ENCODE measurements at places on chromosomes 13 and 19.

- DNase-seq: no peak
Observed at GRCh38 chr19:18859676-18860301, 28.0 kb downstream of the UPF1 start.

GRCh38 chr19:7757358-7757757, 5.7 kb upstream of the CLEC4M start:
- DNase-seq: no peak

DNA sequence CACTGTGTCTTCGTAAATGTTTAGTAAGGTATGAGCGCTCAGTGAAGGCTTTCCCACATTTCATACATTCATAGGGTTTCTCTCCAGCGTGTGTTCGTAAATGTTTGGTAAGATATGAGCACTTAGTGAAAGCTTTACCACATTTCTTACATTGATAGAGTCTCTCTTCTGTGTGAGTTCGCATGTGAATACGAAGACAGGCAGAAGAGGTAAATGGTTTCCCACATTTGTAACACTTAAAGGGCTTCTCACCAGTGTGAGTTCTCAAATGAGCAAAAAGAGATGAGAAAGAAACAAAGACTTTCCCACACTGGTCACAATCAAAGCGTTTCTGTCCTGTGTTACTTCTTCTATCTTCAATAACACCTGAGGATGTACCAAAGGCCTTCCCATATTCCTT, 31.3 kb downstream of the ZNF560 start:
- DNase-seq: no peak

DNA sequence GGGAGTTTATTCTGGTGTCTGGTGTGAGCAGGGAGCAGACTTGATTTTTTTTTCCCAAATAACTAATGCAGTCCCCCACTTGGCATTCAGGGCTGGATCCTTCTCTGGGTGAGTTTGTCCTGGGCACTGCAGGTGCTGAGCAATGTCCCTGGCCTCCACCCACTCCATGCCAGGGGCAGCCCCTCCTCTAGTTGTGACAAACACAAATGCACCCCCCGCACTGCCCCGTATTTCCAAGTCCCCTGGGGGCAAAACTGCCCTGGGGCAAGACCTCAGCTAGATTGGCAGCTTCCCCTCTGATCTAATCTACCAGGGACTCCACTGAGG, 6.4 kb downstream of the MOB3A start:
- DNase-seq: no peak

- DNase-seq: no peak
Observed at GRCh38 chr13:97385146-97385545, 48.8 kb upstream of the RAP2A start.

- no peak for DNase-seq
Observed at GRCh38 chr19:38562096-38562495, 55.7 kb downstream of the MAP4K1 start.

GRCh38 chr13:80011448-80012212, 329.3 kb downstream of the SPRY2 start:
- DNase-seq: no peak

- no peak for DNase-seq
Observed at GRCh38 chr19:52896431-52897137, 851 bp downstream of the ZNF320 start.

DNA sequence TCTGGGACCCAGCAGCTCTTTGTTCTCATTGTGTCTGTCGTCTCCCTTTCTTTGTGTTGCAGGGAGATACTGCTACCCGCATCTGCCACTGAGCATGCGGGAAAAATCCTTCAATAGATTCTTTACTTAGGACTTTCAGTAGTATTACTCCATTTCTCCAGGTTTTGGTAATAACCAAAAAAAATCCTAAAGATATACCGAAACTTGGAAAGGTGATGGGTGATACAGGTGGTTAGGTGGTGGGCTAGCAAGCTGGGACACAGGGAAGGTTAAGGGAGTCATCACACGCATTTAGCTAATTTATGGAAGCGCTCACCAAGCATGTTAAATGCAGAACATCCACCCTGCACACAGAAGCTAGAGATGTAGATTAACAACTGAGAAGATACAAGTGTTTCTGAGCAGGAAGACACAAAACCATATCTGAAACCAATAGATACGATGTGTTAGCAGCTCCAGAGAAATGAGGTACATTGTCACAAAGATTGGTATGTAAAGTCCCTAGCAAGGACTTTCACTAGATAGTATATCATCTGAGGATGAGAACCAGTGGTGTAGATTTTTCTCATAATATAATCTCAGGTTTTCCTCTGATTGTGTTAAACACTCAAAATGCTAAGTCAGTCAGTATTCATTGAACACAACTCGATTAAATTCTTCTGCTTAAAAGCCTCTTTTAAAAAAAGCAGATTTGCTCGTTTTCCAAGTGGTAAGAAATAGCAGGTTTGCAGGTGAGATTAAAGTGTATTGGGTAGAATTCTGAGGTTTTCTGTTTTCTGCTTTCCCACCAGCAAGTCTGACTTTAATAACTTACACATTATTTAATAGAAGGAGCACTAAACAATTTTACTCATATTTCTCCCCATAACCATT, 1.2 kb upstream of the SLAIN1 start:
- no peak for DNase-seq

GRCh38 chr13:44407379-44407778, 33.8 kb downstream of the SERP2 start:
- no peak for DNase-seq

DNA sequence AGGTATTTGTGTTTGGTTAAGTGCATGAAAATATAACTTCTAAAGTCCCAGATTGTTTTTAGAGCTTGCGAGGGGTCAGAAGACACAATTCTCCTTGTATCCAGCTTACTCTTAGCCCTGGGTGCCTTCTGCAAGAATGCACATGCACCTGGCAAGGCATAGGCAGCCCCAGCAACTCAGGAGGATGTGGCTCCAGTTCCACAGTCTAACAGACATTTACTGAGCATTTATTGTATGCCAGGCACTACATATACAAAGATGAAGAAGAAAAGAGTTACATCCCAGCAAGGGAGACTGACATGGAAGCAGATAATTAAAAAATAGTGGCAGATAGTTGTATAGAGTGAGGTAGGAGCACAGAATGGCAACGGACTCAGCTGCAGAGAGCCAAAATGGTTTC, 101.1 kb upstream of the FRY start:
- no peak for DNase-seq

DNA sequence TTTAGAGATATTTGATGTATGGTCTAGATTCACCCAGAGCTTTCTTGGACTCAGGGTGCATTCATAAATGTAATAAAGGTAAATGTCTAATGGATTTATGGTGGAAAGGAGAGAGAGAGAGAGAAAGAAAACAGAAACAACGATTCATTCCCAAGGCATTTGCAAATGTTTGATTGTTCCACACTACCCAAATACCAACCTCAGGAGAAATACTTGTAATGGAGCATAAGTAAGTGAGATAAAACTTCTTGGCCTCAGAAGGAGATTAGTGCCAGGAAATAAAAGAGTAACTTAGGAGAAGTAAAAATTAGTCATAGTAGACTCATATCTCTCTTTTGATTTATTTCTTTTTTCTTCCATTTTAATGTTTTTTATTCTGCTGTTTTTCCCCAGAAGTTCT, 40.6 kb upstream of the DGKH start:
- no peak for DNase-seq

DNA sequence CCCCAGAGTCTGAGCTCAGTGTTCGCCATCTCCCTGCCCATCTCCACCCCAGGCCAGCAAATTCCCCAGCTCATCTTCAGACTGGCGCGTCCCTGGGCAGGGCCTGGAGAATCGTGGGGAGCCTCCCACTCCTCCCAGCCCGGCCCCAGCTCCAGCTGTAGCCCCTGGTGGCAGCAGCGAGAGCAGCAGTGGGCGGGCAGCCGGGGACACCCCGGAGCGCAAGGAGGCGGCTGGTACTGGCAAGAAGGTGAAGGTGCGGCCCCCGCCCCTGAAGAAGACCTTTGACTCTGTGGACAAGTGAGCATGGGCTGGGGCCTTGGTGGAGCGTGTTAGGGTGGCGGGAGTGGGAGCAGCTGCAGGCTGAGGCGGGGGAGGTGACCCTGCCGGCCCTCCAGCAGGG, 8.4 kb upstream of the PRR19 start:
- no peak for DNase-seq

DNA sequence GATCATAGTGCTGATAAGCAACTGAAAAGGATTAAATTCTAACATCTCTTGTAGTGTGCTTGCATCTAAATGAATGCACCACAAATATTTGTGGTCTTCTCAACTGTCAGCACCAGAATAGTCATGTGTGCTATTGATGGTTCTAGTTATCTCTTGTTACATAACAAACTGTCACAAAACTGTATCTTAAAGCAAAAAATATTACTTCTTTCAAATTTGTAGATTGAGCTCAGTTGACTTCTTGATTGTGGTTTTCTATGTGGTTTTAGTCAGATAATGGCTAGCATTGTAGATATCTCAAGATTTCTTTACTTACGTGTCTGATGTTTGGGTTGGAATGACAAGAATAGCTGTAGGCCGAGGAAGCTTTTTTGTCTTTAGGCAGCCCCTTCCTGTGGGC, 431.3 kb downstream of the SLITRK6 start:
- peak; percentile 53 for DNase-seq

DNA sequence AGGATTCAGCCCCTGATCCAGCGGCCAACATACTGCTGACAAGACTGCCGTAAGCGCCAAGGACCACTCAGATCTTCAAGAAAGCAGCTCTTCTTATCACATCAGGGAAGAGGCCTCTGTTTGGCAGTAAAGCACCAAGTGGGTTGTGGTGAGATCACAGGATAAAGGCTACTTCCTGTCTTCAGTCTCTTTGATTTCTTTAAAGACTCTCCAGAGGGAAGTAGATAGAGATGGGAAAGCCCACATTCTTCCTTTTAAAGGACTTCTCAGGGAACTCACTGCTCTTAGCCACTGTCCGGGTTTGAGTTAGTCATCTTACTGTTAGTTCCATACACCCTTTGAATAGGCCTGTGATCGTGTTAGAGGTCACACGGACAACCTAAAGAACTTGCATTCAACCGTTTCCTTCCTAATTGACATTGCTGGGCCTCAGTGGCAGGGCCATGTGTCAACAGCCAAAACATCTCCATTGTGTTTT, 47.2 kb upstream of the POMP start:
- no peak for DNase-seq

- DNase-seq: no peak
Observed at GRCh38 chr13:27794921-27795717, 2.8 kb downstream of the GSX1 start.

DNA sequence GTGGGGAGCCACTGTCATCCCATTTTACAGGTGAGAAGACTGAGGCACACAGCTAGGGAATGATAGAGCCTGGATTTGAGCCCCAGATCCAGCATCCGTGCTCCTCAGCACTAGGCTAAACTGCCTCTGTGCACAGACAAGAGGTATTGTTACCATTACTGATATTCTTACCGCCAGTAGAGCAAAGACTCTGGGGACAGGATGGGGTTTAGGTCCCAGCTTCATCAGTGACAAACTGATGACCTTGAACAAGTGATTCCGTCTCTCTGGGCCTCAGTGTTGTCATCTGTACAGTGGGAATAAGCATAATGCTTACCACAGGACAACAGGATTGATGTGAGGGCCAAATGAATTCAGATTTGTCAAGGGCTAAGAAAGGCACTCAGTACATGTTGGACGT, 16.5 kb downstream of the AXL start:
- DNase-seq: no peak

DNA sequence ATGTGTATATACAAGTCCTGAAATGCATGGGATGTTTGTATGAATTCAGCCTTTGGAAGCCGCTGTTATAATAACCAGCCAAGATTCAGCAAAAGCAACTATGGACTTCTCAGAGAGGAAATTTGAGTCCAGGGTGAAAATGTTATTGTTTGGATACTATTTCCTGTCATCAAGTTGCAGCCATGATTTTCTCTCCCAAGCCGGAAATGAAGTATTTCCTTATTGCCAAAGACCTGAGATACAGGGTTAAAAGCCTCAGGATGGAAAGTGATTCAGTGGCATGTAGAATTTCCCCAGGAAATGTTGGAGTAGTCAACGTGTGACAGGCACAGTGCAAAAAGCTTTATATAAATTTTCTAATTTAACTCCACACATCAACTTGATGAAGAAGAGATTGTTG, 133.9 kb downstream of the IRS2 start:
- no peak for DNase-seq
